HFFc6 (cell line): ENCODE measurements at places on chromosomes 1 and 21.

DNA sequence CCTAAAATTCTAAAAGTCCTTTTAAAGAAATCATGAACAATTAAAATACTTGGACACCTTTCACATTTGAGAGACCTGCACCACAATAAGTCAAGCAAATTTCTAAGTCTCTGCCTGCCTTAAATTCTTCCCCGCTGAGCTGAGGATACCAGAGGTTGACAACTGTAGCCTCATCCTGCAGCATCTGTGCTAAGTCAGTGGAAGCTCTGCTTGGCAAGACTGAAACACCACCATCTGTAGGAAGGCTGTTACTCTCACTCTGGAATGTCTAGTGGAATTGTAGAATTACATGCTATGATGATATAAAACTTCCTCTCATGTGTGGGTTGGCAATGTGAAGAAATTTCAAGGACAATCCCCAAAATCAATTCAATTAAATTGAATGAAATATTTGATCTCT lies 1756.5 kb downstream of the NCAM2 start:
- H3K4me1 ChIP-seq: no peaks in the 10 kb centered on the region
- no peak for DNase-seq
- H3K27me3 ChIP-seq: no peaks in the 10 kb centered on the region
- H3K36me3 ChIP-seq: no peaks in the 10 kb centered on the region

DNA sequence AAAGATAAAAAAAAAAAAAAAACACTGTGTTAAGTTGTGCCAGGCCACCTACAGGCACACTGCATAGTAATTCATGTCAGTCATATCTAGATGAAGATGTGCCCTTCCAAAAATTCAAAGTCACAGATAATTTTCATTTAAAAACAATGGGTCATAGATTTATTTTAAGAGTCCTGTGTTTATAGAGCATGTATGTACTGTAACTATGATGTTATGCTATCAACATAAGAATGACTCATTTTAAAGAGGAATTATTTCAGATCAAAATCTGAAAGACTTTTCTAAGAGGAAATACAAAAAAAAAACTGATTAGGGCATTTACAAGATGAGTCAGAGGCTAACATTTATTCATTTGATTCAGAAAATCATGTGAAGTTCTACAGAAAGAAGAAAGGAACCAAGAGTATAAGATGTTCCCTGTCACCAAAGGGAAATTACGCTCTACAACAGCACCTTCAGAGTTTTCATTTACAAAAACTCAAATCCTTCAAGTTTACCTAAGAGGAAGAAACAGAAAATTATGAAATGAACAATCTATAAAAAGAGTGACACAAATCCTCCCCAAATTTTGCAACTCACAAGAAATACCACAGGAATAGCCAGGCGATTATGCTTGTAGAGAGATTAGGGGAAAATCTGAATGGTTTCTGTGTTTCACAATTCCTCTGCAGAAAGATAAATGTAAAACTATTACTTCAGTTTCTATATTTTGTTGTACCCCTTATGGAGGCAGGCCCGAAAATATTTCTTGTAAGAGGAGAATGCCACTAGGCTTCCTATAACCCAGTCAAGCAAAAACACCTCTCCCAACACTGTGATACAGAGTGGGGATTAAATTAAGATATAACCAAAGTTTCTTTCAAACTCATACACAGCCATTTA lies 13.8 kb downstream of the TP53BP2 start:
- no peaks in the 10 kb centered on the region; the same call in none of the 2 replicates for H3K27me3 ChIP-seq
- H3K4me3 ChIP-seq: peak overlapping the region; percentile 83
- H3K36me3 ChIP-seq: peaks cover 6% of the 10 kb centered on the region
- peak; percentile 81 for DNase-seq
- peaks cover 13% of the 10 kb centered on the region for H3K4me1 ChIP-seq

DNA sequence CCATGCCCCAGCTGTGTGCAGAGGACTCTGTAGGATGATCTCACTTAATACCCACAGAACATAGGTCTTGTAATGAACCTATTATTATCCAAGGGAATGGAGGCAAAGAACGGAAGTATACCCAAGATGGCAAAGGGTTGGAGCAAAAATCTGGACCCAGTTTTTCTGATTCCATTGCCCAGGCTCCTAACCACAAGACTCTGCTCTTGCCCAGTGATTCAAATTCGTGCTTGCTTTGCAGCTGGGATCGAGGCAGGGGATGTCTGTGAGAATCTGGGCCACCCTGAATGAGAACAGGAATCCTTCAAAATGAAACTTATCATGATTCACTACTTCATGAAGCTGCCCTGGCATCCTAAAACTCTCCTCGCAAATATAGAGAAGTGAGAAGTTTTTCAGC lies 97.5 kb upstream of the KCNJ6 start:
- peaks cover 7% of the 10 kb centered on the region for H3K27me3 ChIP-seq
- H3K27ac ChIP-seq: no peak overlapping the region
- DNase-seq: no peak
- H3K36me3 ChIP-seq: no peaks in the 10 kb centered on the region

- no peak overlapping the region for H3K4me3 ChIP-seq
- peaks cover 11% of the 10 kb centered on the region for H3K4me1 ChIP-seq
- H3K36me3 ChIP-seq: no peaks in the 10 kb centered on the region
These were observed 63.2 kb downstream of the KIF26B start for GRCh38 chr1:245217853-245218608.

DNA sequence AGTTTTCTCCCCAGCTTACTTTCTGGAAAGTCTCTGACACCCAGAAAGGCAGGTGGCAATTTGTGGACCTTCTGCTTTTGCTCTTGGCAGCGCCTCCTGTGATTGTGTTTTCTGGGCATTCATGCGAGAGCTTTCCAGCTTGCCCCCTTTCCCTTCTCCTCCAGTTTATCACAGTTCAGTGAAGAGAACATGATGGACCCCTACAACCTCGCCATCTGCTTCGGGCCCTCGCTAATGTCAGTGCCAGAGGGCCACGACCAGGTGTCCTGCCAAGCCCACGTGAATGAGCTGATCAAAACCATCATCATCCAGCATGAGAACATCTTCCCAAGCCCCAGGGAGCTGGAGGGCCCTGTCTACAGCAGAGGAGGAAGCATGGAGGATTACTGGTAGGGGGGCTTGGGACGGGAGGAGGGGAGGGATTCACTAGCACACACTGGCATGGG lies 24.3 kb upstream of the IKBKE start:
- H3K36me3 ChIP-seq: peaks cover 59% of the 10 kb centered on the region
- H3K4me3 ChIP-seq: no peak overlapping the region
- DNase-seq: no peak
- H3K27ac ChIP-seq: no peak overlapping the region
- no peaks in the 10 kb centered on the region; the same call in 1 of the 2 replicates for H3K27me3 ChIP-seq

GRCh38 chr1:11444907-11445306 lies 34.0 kb upstream of the DISP3 start:
- no peak overlapping the region for H3K27ac ChIP-seq
- DNase-seq: no peak
- H3K36me3 ChIP-seq: no peaks in the 10 kb centered on the region

DNA sequence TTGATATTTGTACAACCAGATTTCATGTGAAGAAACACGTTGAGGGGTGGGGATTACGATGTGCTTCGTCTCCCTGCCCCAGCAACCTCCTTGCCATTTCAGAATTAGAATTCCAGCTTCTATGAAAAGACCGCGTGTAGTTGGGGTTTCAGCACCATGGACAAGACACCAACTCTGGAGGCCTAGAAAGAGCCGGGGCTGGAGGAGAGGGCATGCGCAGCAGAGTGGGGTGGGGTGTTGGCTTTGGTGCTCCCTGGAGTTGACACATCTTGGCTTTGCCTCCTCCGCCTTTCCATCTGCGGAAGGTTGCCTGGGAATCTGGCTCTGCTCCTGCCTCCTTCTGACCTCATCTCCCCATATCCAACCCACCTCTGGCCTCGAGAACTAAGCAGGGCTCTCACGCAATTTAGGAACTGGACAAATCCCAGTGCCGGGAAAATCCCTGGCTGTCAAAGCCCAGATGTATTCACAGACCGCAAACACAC lies 11.8 kb downstream of the HTR6 start:
- peak; percentile 32 for DNase-seq
- H3K4me1 ChIP-seq: no peaks in the 10 kb centered on the region
- H3K4me3 ChIP-seq: no peak overlapping the region
- no peaks in the 10 kb centered on the region for H3K36me3 ChIP-seq

DNA sequence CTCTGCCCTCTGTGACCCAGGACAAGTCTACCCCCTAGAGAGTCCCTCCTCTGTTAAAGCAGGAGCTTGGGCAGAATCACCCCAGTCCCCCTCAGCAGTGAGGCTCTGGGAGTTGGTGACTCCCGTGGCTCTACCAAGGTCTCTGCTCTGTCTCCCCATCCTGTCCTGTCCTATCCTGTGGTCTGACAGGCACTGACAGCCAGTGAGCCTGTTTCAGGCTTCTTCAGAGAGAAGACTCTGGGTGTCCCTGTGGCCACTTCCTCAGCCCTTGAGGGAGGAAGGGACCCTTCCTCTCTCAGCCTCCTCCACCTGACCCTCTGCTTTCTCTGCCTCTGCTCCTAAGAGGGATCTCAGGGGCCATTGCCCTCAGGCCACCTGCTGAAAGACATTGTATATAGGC lies 148.7 kb downstream of the FCRL5 start:
- DNase-seq: no peak
- H3K27me3 ChIP-seq: peaks cover 9% of the 10 kb centered on the region
- H3K27ac ChIP-seq: no peak overlapping the region
- H3K4me3 ChIP-seq: no peak overlapping the region
- no peaks in the 10 kb centered on the region for H3K36me3 ChIP-seq

DNA sequence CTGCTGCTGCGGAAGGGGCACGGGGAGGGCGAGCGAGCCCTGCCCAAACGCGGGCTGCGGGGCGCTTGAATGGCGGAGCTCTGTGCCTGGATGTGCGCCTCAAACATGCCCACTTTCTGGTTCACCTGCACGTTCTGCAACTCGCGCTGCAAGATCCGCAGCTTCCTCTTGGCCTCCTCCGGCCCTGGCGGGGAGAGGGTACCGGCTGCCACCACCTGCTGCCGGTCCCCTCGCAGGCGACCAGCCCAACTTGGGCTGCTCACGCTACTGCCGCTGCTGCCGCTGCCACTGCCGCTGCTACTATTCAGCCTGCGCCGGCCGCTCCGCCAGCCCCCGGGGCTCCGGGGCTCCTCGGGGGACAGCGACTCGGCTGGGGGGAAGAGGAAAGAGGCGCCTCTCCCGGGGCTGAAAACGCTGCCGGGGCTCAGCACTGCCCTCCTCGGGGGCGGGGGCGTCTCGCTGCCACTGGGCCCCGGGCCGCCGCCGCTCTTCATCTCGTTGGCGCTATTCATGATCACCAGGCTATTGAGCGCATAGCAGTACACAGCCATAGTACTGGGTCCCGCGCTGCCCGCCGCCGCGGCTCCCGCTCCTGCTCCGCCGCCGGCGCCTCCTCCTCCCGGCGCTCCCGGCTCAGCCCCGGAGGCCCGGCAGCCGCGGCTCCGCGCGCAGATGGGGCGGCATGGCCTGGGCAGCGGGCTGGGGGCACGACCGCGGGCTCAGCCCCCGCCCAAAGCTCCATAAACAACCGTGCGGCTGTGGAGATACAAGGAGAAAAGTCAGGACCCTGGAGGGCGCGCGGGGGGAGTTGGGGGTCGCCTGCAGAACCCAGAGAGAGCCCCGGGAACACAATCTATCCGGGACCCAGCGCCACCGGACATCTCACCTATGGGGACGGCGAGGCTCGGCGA lies 1.9 kb downstream of the ITPKB start:
- no peaks in the 10 kb centered on the region for H3K36me3 ChIP-seq
- peak overlapping the region; percentile 91; the same call in 1 of the 2 replicates for H3K4me3 ChIP-seq
- H3K4me1 ChIP-seq: peaks cover 15% of the 10 kb centered on the region
- no peak overlapping the region for H3K27ac ChIP-seq
- no peak for DNase-seq
- peaks cover 11% of the 10 kb centered on the region for H3K27me3 ChIP-seq

GRCh38 chr1:46533179-46533864 lies 18.1 kb downstream of the KNCN start:
- H3K4me1 ChIP-seq: no peaks in the 10 kb centered on the region; the same call in 1 of the 2 replicates
- H3K4me3 ChIP-seq: peak overlapping the region; percentile 68
- no peaks in the 10 kb centered on the region for H3K36me3 ChIP-seq
- peaks cover 50% of the 10 kb centered on the region for H3K27me3 ChIP-seq

GRCh38 chr1:81758181-81758580 lies 42.6 kb upstream of the ADGRL2 start:
- H3K36me3 ChIP-seq: no peaks in the 10 kb centered on the region
- DNase-seq: no peak

- H3K4me3 ChIP-seq: no peak overlapping the region
- H3K27ac ChIP-seq: no peak overlapping the region
- H3K27me3 ChIP-seq: no peaks in the 10 kb centered on the region; the same call in 1 of the 2 replicates
- H3K36me3 ChIP-seq: no peaks in the 10 kb centered on the region
- no peaks in the 10 kb centered on the region for H3K4me1 ChIP-seq
These were observed 245.3 kb upstream of the ZP4 start for GRCh38 chr1:238135708-238136664.

DNA sequence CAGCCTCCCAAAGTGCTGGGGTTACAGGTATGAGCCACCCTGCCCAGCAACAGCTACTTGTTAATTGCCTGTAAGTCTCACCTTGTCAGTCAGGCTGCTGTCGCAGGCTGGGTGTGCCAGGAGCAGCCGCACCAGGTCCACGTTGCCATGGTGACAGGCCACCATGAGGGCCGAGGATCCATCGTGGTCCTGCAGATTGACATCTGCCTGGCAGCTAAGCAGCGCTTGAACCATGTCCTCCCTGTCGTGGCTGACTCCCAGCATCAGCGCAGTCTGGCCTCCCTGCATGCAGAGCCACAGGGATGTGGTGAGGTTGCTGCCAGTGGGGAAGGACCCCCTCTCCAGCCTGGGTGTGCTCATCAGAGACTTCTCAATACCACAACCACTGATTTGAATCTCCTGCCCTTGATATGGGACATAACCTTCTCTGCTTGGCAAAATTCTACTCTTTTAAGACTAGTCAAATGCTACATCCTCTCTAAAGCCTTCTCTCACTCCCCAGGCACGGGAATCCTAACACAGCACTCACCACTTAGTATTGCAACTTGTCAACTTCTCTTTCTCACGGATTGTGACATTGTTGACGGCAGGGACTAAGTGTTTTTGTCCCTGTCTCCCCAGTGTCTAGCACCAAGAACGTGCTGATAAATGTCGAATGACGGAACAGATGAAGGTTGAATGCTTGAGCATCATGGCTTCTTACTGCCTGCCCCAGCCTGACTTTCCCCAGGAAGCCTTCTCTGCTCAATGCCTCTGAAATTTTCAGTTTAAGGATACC lies 52.9 kb downstream of the L1TD1 start:
- H3K36me3 ChIP-seq: no peaks in the 10 kb centered on the region
- H3K27me3 ChIP-seq: peaks cover 9% of the 10 kb centered on the region; the same call in 1 of the 2 replicates
- H3K4me3 ChIP-seq: no peak overlapping the region
- DNase-seq: no peak
- H3K4me1 ChIP-seq: no peaks in the 10 kb centered on the region; the same call in 1 of the 2 replicates
